ENCODE measurements at places on chromosomes 11 and 22.

GRCh38 chr22:50305923-50306566 lies 1.4 kb downstream of the PLXNB2 start:
- peak; percentile 87 for DNase-seq

GRCh38 chr11:122617926-122618325 lies 37.6 kb upstream of the UBASH3B start:
- DNase-seq: no peak

- DNase-seq: no peak
These were observed 14.4 kb downstream of the LGR4 start for GRCh38 chr11:27458182-27458581.

- DNase-seq: no peak
These were observed 3.3 kb downstream of the LMO1 start for GRCh38 chr11:8260202-8260966.

DNA sequence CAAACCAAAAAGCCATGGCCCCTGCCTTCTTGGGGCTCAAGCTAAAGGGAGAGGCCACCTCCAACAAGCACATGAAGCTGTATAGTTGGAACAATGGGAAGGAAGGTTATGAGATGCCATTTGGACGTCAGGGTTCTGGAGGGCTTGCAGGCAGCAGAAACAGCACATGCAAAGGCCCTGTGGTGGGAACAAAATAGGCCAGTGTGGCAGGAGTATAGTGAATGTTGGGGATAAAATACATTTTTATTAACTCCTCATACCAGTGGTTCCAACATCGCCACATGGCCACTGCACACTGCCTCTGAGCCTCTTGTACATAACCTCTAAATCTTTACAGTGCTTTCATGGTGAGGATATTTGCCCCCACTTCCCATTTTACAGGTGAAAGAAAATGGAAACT lies 32.2 kb upstream of the MN1 start:
- DNase-seq: no peak

DNA sequence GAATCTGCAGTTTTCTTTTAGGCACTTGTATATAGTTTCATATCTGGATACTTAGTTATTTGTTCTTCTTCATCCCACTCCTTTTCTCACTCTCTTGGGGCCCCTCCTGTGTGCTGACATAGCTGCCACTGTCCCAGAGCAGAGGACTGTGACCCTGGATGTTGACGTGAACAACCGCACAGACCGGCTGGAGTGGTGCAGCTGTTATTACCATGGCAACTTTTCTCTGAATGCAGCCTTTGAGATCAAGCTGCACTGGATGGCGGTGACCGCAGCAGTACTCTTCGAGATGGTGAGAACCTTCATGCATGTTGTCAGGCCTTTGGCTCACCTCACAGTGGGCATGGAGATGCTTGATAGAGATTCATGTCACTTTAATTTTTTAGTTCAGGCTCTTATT lies 50.9 kb upstream of the YWHAH start:
- no peak for DNase-seq

GRCh38 chr11:46242952-46243795 lies 34.3 kb upstream of the CREB3L1 start:
- DNase-seq: peak; percentile 84
